ENCODE measurements at places on chromosomes 2 and 18.

DNA sequence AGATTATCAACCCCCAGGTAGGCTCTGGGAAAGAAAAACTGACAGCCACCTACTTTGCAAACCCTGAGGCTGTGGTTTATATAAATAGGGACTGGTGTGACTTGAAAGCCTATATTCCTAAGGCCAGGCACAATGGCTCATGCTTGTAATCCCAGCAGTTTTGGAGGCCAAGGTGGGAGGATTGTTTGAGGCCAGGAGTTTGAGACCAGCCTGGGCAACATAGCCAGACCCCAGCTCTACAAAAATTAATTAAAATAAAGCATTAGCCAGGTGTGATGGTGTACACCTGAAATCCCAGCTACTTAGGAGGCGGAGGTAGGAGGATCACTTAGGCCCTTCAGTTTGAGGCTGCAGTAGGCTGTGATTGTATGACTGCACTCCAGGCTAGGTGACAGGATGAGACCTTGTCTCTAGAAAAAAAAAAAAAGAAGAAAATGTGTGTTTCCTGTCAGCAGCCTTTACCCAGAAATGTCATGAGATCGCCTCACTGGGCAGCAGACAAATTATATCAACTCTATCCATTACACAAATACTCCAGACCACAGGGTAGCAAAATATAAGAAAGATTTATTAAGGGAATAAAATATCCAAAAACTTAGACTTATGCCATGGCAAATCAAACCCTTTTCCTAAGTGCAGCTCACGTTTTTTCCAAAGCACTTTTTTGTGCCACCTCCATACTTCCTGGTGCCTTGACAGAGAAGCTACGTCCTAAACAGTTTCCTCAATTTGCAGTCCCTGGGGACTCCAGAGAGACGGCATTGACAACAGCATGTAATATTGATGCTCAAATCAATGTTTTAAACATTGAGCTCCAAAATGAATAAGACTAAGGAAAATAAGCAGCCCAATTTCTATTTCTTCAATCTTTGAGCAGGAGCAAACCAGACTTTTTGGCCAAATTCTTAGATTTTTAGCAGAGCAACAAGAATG is 190.8 kb upstream of the NDUFV2 start:
- no peak for DNase-seq

DNA sequence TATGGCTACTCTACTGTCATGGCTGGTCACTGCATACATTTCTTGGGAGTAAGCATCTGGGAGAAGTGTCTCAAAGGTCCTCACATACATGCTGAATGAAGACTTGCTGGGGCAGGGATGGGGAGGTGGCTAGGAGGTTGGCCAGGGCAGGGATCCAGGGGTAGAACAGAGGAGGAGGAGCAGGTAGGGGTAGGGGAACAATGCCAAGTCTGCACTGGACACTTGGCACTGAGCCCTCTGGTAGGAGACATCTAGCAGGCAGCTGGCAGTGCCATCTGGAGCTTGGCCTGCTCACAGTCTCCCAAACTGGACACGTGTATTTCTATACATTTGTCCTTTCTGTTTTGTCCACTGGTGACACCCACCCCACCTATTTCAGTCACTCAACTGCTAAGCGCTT is 62.7 kb upstream of the REV1 start:
- DNase-seq: no peak

- DNase-seq: no peak
These were observed 11.4 kb downstream of the ASIC4 start for GRCh38 chr2:219525533-219526232.

- no peak for DNase-seq
These were observed 10.5 kb downstream of the EVX2 start for GRCh38 chr2:176072951-176073904.

Measured in stimulated activated CD4-positive, alpha-beta T cell treated with anti-CD3 and anti-CD28 coated beads, Interleukin-15, amount 100 ng/mL, for 24 hours (primary cell).